ENCODE measurements at places on chromosomes 7 and 10.

- DNase-seq: no peak
Measured at GRCh38 chr10:71390461-71390835, 6.3 kb upstream of the CDH23 start.

- DNase-seq: no peak
Measured at GRCh38 chr7:1287752-1288201, 55.1 kb downstream of the UNCX start.

DNA sequence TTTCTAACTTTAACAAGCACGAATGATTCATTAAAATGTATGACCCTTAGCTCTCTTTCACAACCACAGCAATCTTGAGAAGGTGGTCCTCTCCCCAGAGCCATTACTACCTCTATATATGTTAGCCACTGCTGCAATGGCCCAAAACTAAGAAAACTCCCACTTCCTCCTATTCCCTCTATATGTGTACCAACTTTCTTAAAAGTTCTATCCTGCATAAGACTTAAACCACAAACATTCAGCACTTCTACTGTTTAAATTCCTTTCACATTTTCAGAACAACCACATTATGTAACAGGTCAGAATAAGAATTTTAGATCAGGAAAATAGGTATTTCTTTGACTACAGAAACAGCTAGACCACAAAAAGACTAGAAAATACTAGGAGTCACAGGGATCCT lies 36.2 kb downstream of the WASL start:
- no peak for DNase-seq

DNA sequence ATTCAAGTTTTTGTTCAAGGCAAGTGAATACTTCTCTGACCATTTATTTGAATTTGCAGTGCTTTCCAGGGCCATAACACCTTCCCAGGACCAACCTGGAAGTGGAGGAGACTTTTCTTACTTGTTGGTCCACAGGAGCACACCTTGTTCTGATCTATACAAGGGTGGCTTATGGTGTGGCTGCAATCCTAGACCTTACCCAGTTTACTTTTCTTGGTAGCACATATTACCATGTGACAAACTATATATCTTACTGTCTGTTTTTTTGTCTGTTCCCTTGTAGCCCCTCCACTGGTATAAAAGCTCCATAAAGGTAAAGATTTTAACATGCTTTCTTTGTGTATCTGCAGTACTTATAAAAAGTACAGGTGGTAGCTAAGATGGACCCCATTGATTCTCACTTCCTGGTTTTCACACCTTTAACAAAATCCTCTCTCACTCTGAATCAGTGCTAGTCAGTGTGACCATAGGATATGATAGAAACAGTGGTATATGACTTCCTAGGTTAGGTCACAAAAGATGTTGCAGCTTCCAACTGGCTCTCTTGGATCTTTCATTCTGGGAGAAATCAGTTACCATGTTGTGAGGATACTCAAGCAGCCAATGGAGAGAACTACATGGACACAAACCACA lies 5.6 kb upstream of the ASB4 start:
- no peak for DNase-seq

GRCh38 chr10:94088926-94089381 lies 95.2 kb downstream of the PLCE1 start:
- DNase-seq: no peak

DNA sequence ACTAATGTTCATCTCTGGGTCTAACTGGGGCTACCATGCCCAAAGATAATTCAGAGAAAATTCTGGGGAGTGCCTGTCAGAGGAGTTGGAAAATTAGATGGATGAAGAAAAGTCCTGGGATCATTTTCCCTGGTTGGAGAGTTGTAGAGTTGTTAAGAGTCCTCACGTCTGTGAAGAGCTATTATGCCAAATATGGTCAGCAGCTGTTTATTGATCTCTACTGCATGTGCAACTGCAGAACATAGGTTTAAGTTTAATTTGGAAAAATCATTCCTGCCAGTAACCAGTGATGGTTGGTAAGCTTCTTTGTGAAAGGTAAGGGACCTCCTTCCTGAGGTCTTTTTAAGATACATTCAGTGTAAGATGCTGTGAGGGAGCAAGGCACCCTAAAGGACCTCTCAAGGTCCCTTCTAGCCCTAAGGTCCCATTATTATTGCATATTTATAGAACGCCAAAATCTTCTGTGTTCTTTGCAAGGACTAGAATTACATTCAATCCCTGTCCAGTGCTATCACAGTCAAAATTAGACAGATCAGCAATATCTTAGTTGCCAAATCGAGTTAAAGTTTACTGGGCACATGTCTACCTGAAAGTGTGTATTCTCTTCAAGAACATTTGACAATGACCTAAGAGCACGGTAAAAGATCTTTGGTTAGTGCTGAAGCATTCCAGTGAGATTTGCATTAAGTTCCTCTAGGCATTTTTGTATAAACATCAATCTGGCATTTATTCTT lies 62.7 kb downstream of the VTI1A start:
- DNase-seq: no peak

DNA sequence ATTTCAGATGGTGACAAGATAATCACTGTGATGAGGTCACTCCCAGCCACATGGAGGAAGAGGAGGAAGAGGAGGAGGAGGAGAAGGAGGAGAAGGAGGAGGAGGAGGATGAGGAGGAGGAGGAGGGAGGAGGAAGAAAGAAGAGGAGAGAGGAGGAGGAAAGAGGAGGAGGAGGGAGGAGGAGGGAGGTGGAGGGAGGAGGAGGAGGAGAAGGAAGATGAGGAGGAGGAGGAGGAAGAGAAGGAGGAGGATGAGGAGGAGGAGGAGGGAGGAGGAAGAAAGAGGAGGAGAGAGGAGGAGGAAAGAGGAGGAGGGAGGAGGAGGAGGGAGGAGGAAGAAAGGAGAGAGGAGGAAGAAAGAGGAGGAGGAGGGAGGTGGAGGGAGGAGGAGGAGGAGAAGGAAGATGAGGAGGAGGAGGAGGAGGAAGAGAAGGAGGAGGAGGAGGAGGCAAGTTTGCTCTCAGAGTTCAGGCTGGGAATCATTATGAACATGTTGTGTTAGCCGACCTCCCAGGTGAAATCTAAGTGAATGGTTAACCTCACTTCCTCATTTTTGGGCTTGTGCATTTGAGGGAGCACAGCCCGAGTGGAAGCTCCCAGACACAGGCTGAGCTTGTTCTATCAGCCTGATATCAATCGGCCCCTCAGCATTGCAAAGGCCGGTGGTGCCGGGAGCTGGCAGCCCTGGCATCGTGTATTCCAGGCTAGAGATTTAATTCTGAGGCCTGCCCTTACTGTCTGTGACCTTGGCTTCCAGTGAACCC lies 236.2 kb upstream of the PITRM1 start:
- DNase-seq: no peak

DNA sequence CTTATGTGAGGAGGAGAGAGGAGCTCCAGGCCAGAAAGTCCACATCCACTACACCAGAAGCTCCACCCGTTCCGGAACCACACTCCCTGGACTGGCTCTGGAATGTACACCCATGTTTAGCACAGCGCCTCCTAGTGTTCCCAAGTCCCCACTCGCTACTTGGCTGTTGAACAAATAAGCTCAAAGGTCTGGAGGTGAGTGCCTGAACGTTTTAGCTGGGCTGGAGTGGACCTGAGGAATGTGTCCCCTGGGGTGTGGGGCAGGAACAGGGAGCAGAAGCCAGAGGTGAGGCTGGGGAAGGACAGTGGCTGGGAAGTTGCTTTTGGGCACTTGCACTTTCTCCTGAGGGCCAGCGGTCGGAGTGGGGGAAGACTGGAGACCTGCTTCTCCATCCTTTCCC lies 164.1 kb upstream of the CDCA7L start:
- peak; percentile 13 for DNase-seq

GRCh38 chr10:43076311-43076875 lies 476 bp upstream of the RET start:
- peak; percentile 5 for DNase-seq

DNA sequence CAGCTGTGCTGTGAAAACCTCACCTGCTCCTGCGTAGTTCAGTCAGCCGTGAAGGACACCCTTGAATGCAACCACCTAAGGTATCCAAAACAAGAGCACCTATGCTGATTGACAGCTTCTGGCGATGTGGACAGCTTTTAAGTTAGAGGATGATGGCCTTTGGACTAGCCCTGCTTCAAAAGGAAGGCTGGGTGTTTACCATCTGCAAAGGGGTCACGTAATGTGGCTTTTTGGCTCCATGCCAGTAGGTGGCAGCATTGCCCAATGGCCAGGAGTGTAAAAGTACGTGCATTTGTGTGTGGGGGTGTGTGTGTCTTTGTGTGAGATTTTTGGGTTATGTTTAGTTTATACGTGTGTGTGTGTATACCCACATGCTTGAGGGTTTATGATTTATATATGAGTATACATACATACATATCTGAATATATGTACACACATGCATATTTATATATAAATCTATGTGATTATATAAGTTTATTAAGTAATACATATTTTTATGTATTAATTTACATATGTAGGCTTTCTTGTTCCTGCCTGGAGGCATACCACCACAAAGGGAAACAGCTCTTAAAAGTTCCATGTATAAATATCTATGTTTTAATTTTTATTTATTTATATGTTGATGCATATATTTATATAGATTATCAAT lies 236.3 kb upstream of the ANKRD30A start:
- DNase-seq: peak; percentile 43

- DNase-seq: no peak
Measured at GRCh38 chr7:128725531-128725930, 13.6 kb upstream of the CALU start.

DNA sequence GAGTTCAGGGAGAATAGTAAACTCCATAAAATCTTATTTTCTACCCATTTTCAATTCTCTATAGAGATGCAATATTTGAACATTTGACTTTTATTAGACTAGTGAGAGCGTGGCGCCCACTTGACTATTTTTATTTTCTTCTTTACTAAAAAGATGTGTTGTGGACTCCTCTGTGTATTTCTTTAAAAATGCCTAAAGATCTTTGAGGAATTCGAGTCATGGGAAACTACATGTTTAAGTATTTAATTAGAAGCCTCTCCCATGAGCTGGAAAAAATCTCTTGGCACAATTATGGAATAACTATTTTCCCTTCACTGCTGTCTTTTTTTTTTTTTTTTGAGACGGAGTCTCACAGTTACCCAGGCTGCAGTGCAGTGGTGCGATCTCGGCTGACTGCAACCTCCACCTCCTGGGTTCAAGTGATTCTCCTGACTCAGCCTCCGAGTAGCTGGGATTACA lies 124.2 kb downstream of the ARHGAP12 start:
- DNase-seq: no peak

- no peak for DNase-seq
Measured at GRCh38 chr7:122652876-122653275, 46.0 kb downstream of the RNF133 start.

GRCh38 chr7:159060440-159060839 lies 84.2 kb downstream of the VIPR2 start:
- DNase-seq: no peak

- no peak for DNase-seq
Measured at GRCh38 chr10:58513188-58514110, 777 bp downstream of the BICC1 start.

- no peak for DNase-seq
Measured at GRCh38 chr10:77633376-77633775, 4.2 kb downstream of the KCNMA1 start.

DNA sequence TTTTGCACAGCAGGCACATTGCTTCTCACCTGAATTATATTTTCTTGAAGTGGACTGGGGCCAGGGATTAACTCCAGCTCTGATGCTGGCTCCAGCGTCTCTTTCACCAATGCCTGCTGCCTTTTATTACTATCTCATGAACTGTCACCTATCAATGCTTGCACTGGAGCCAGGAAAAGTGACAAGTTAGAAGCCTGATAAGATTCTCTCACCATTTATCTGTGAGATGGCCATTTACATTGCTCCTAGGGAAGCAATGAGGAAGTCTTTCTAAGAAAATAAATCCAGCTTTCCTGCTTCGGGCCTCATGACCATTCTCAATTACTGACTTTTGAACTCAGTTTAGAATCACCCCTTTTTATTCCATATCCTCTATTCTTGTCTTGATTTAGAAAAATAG lies 48.5 kb upstream of the LRRTM3 start:
- DNase-seq: no peak

DNA sequence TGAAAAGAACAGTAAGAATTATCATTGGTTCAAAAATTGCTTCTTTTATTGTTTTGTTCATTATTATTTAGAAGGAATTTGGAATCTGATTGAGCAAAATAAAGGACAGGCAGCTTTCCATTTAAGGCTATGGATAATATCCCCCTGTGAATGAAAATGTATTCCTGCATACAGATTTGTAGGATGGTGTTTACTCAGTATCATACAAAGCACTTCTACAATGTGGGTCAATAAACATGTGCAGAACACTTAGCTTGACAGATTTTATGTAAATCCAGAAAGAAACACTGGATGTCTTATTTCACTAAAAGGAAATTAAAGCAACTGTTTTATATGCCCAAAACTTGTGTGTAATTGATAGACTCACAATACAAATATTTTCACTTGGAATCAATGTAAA lies 189.7 kb downstream of the THSD7A start:
- DNase-seq: no peak
